ENCODE measurements at places on chromosomes 12 and 14.

- no peak for DNase-seq
Measured at GRCh38 chr14:63677891-63678379, 36.3 kb upstream of the WDR89 start.

DNA sequence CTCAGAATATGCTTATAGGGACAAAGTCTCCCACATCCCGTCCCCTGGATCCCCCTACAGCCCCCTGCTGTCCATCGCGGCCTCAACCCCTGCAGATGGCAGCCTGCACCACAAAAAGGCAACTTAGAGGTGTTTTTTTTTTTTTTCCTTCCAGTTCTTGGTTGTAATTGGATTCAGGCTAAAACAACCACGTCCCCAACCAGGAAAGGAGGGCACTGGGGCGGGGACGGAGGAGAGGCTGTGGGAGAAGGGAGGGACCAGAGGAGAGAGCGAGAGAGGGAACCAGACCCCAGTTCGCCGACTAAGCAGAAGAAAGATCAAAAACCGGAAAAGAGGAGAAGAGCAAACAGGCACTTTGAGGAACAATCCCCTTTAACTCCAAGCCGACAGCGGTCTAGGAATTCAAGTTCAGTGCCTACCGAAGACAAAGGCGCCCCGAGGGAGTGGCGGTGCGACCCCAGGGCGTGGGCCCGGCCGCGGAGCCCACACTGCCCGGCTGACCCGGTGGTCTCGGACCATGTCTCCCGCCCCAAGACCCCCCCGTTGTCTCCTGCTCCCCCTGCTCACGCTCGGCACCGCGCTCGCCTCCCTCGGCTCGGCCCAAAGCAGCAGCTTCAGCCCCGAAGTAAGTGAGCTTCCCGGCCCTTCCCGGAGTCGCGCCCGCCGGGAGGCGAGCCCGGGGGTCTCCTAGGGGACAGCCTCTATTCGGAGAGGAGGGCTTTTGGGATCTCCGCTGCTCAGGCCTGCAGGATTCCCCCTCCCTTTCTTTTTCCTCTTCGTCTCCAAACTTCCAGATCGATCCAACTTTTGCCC lies at the start of gene MMP14:
Gene MMP14 (plus strand): TSS at position 285 of the 813 bp plus-strand sequence. CDS start 233 bp downstream, at position 518.
- no peak for DNase-seq

GRCh38 chr12:2395354-2395977 lies 342.7 kb downstream of the CACNA1C start:
- DNase-seq: no peak

- DNase-seq: no peak
Measured at GRCh38 chr14:75979648-75980565, 1.9 kb downstream of the TGFB3 start.

- no peak for DNase-seq
Measured at GRCh38 chr12:112685321-112685720, 106.2 kb upstream of the RPH3A start.

DNA sequence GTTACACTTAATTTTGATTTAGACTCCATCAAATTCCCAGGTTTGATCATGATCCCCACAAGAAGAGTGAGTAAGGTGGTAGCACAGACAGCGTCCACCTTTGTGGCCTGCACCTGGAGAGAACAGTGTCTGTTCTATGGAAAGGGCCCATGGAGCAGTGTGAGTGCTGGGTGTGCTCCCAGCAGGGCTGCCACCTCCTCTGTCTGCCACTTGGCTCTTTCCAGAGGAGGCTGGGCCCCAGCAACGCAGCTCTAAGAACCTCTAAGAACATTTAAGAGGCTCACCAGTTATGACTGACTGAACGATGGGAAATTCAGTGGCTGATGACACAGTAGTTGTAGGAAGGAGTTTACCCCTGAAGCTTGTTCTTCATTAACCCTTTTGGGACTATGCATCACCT lies 17.3 kb downstream of the VDR start:
- DNase-seq: no peak

Measured in activated naive CD8-positive, alpha-beta T cell treated with anti-CD3 and anti-CD28 coated beads, Interleukin-2, amount 50 U/mL, for 16 hours (primary cell).